CD4-positive, alpha-beta T cell (primary cell): ENCODE measurements at places on chromosomes 11 and 22.

GRCh38 chr11:45267652-45268299 lies 18.4 kb downstream of the SYT13 start:
- DNase-seq: no peak

GRCh38 chr22:36238373-36239149 lies 766 bp downstream of the APOL2 start:
- peak; percentile 34 for DNase-seq

GRCh38 chr11:47645500-47645899 lies 3.1 kb upstream of the MTCH2 start:
- DNase-seq: no peak

DNA sequence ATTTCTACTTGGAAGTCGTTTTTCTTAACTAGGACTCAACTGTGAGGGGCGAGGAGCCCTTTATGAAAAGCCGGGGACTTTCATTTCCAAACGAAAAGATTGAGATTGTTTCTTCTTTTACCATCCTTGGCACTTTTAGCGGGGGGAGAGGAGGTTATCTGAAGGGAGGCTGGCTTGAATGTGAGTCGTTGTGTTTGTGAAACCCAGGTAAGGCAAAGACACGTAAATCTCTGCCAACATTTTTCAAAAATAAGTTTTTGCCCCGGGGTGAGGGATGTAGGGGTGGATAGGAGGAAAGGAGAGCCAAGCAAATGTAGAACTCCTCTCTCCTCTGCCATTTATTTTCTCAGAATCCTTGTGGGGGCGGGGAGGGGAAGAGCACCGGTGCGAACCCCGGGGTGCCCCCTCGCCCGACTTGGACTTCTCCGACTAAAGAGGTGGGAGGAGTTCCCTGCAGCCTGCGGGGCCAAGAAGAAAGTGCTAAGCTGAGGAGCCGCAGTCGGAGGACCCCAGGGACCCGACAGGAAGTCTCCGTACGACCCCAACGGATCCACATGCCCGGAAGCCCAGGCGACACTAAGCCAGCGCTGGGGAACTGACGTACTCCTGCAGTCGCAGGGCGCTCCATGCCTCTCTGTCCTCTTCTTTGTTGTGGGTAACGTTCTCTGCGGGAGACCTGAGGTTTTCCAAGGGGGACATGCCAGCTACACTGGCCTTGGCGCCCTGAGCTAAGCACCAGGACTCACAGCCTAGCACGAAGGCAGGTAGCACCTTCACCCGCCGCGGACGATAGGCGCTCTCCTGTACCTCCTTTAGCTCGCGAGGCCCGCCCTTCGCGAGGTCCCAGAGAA lies 2.4 kb upstream of the WT1 start:
- DNase-seq: no peak

DNA sequence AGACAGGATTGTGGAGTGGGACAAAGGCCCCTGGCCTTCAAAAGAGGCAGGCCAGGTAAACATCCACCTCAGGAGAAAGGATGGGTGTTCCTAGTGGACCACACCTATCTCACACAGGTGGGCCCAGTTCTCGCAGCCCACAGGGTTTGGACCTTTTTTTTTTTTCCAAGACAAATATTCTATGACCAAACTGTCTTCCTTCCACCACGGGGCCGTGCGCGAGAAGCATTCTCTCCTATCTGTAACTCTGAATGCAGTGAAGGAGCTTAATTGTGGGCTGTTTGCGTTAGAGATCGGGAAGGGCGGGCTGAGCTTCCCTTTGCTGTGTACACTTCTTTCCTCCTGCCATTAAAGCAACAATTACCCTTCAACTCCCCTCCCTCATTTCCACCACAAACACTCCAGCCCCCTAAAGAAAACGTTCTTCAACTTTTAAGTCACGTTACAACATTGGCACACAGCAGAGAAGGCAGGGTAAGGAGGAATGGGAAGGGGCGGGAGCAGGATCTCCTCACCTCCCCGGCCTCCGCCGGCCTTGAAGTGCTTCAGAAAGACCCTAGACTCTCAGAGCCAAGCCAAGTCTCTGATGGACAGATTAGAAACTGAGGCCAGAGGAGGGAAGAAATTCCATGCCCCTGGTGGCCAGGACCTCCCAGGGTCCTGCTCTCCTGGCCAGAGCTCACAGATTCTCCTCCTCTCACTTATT lies 238.4 kb downstream of the BUD13 start:
- DNase-seq: no peak

- no peak for DNase-seq
Observed at GRCh38 chr11:133705074-133705648, 140.2 kb downstream of the SPATA19 start.

DNA sequence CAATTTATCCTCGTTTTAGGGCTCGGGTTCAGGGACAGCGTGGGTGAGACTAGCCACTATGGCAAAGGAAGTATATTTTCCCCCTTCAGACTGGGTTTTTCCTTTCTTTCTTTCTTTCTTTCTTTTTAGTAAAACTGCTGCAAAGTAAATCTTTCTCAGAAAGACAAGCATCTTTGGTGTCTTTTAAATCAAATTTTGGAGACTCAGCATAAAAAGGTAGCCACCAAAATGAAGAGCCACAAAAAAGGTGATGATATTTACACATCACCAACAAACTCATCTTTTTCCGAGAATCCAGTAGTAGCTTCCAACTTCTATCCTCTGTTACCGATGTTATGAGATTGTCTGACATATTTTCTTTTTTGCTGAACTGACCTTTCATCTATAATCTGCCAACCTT lies 88.6 kb downstream of the MPPED2 start:
- no peak for DNase-seq

DNA sequence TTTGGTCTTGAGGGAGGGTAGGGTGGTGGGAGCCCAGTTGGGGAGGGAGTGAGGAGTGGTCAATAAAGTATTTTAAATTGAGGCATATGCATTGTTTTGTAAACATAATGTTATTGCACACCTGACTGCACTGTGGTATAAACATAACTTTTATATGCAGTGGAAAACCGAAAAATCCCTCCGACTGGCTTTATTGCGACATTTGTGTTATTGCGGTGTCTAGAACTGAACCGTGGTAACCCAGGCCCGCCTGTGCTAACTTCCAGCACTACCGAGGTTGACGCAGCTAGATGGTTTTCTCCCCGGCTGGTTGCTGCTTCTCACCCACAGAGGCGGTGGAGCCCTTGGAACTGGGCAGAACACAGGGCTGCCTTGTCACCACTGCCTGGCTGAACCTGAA lies 7.6 kb upstream of the RNH1 start:
- DNase-seq: no peak

DNA sequence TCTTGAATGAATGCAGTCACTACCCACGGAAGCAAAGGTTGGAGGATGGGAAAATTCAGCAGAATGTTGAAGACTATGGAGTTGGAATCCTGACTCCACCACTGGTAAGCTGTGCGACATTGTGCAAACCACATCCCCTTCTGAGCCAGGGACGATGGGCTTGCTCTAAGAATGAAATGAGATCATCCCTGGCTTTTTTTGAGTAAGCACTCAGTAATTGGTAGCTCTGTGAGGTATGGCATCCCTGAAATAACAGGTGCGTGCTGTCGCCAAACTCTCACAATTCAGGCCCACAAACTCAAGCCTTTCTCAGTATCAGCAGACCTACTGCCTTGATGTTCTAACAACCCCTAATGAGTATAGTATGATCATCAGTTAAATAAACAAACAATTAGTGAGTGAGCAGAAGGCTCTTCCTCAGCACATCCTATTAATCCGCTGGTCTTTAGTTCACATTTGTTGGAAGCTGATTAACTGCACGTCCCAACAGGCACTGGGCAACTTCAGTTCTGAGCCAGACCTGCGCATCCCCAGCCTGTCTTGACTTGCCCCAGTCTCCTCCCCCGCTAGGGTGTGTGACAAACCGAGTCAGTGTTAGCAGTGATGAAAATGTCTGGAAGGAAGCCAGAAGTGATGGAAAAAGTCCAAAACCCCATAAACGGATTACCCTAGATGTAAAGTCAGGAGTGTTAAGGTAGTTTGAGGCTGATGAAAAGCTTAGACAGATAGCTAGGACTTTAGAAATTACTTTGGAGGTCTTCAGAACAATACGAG lies 235.5 kb downstream of the GRIK4 start:
- DNase-seq: no peak

GRCh38 chr22:45510376-45511232 lies 7.9 kb downstream of the FBLN1 start:
- no peak for DNase-seq

DNA sequence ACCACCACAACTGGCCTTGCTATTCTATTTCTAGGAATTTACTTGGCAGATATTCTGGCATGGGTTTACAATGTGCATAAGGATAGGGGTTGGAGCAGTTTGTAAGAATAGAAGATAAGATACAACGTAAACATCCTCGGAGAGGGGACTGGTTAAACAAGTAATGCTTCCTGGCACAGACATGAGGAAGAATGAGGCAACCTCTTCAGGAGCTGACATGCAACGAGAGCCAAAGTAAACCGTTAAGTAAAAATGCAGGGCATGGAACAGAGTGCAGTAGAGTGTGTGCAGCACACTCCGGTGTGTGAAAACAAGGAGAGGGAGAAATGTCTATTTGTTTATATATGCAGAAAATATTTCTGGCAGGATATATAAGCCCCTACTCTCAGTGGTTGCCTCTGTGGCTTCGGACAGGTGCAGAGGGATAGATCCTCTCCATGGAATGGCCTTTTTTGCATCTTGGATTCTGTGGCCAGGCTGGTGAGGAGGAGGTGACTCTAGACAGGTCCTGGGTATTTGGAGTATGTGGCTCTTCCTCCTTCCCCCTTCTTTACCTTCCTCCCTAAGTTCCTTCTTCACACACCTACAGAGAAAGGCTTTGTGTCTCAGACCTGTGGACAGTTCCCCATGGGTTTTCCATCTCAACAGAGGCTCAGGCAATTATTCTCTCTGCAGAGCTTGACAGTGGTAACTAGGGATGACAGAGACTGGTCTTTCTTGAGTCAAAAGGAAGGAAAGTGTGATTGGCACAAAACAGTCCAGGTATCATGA lies 2.5 kb downstream of the RAB36 start:
- DNase-seq: no peak

DNA sequence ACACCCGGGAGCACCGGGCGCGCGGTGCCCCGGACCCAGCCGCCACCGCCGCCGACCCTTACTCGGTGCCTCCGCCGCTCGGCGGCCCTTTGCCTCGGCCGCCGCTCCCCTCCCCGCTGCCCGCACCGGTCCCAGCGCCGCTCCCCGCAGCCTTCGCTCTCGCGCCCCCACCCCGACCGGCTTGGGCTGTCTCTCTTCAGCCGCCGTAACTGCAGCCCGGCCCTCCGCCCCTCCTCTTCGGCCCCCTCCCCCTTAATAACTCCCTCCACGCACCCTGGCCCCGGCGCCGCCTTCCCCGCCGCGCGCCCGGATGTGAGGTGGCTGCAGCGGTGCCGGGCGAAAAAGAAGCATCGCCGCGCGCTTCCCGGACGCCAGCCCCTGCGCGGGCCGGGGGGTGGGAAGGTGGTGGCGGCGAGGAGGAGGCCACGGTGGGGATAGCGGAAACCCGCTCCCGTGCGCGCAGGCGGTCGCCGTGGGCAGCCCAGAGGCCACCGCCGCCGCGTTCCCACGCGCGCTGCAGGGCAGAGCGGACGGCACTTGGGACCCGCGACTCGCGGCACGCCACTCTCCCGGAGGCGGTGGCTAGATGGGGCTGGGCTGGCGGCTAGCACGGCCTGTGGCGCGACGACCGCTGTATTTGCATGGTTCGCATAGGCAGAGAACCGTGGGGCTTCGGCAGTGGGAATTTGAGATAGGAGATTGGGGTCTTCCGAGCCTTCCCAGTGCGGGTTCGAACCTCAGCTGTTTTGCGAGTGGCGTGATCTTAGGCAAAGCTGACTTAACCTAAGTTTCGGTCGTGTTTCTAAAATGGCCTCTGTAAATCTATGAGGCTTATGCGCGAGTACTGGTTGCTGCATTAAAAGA lies at the start of gene EIF4ENIF1:
TSS of gene EIF4ENIF1 (minus strand) at position 211 of the 864 bp plus-strand sequence. CDS start 1,124 bp downstream, outside the sequence.
- DNase-seq: peak; percentile 85

DNA sequence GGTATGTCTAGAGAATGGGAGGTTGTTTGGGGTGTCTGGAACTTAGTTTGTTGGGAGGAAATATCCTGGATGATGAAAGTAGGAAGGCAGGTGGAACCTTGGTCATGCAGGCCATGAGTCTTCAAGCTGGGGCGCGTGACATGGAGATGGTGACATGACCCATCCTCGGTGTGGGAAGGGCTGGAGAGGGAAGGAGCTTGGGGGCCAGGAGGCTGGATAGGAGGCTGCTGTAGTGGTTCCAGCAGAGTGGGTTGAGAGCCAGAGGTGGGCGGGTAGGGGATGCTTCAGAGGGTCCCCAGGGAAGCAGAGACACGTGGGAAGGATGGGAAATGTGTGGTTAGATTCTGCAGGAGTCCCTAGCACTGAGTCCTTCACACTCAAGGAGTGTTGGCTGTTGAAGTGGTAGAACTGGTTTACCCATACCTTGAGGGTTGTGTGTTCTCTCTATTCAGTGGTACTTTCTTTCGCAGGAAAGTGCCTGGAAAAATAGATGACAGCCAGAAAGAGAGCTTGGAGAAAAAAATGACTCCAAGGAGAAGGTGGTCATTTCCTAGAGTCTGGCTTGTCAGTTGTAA lies 56.8 kb downstream of the LDLRAD3 start:
- DNase-seq: no peak

- no peak for DNase-seq
Observed at GRCh38 chr22:31173386-31174145, 13.6 kb downstream of the RNF185 start.

DNA sequence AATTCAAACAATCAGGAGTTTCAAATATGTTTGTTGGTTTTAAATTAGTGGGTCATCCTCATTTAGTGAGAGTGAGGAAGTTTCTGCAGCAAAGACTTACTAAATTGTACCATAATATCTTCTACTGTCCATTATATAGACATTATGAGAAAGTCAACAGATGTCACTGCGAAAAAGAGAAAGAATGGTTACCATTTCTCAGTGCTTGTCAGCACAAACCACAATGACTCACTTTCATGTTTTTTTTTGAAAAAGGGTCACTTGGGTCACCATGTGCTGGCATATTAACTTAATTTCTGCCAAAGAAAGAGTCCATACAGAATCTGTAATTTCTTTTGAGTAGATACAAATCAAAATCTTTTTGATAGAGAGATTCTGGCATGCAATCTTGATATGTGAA lies 924.6 kb upstream of the FAT3 start:
- DNase-seq: no peak

DNA sequence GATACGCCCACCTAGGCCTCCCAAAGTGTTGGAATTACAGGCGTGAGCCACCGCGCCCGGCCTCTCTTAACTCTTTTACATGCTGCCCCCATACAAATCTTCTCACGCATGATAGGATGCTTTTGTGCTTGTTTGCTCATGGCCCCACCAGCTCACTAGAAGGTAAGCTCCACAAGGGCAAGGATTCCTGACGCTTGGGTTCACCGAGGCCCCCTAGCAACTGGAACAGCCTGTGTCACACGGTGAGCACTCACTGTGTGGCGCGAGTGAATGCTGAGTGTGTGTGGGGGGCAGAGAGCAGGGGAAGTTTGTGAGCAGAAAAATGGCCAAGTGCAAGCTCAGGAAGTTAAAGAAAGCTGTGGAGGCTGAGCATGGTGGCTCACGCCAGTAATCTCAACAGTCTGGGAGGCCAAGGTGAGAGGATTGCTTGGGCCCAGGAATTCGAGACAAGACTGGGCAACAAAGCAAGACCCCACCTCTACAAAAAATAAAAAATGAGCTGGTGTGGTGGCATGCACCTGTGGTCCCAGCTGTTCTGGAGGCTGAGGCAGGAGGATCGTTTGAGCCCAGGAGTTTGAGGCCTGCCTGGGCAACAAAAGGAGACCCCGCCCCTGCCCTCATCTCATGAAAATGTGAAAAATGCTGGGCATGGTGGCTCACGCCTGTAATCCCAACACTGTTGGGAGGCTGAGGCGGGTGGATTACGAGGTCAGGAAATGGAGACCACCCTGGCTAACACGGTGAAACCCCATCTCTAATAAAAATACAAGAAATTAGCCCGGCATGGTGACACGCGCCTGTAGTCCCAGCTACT lies 2.3 kb downstream of the BAD start:
- no peak for DNase-seq
